ENCODE measurements at places on chromosomes 12 and 14.

- DNase-seq: no peak
These were observed 56.5 kb upstream of the ZFP36L1 start for GRCh38 chr14:68849416-68849815.

GRCh38 chr14:44379292-44379977, 127.6 kb downstream of the FSCB start:
- no peak for DNase-seq

GRCh38 chr14:95156161-95157047, 925 bp downstream of the DICER1 start:
- peak; percentile 35 for DNase-seq

DNA sequence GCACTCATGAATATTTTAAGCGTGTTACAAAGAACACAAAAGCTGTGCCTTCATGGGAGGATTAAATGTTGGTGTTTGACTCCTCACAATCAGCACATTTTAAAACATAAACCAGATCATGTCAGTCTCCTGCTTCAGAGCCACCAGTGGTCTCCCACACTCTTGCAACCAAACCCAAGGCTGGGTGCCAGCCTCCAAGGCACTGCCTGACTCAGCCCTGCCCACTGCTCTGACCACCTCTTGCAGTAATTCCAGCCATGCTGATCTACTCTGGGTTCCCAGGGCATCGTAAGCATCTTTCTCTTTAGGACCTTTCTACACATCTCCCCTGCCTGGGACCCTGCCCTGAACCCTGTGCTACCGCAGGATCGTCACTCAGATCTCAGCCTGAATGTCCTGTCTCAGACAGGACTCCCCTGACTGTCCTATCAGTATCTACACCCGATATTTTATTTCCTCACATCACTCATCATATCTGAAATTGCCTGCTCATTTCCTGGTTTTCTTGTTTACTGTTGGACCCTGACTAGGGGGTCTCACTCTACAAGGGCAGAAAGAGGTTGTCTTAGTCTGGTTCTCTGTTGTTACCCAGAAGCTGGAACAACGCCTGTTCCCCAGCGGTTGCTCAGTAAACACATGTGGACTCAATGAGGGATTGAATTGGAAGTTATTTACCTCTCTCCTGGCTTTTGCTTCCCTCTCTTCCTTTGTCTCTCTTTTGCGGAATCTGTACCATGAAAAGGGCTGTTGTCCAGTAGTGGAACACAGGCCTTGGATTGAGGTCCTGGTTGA, 449.8 kb downstream of the RAD51B start:
- no peak for DNase-seq

DNA sequence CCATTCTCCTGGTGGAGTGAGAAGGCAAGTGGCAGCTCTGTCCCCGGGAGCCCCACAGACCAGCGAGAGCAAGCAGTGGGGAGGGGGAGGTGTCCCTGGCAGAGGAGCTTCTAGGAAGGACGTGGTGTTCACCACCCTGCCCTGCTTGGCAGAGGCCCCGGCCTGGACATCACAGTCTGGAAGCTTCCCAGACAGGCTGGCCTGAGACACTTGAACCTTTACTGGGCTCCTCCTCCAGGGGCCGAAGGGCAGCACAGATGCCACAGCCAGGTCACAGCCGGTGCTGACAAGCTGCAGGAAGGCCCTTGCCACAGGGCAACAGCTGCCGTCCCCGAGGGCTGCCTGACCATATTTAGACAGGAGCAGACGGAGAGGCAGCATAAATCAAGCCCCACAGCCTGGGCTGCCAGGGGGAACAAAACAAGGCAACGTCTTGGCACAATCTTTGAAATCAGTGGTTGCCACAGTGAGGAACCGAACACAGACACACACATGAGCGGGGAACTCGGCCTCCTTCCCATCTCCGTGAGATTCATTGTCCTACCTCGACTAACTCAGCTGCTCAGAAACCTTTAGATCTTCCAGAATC, 28.5 kb downstream of the PRIMA1 start:
- DNase-seq: no peak

DNA sequence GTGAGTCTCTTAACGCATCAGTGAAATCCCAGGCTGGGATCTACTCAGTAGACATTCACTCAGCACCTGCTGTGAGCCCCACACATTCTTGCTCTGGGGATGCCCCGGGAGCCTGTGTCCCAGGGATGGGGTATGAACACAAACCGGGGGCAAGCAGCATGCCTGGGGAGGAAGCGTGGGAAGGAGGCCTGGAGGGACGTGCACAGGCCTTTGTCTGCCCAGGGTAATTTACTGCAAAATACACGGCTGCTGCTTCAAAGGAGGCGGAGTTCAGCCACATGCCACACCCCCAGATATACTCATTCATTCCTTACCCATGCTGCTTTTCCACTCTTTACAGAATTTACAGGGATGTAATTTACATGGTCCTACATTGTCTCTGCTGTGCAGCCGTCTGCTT, 187.8 kb downstream of the ADGRD1 start:
- no peak for DNase-seq

DNA sequence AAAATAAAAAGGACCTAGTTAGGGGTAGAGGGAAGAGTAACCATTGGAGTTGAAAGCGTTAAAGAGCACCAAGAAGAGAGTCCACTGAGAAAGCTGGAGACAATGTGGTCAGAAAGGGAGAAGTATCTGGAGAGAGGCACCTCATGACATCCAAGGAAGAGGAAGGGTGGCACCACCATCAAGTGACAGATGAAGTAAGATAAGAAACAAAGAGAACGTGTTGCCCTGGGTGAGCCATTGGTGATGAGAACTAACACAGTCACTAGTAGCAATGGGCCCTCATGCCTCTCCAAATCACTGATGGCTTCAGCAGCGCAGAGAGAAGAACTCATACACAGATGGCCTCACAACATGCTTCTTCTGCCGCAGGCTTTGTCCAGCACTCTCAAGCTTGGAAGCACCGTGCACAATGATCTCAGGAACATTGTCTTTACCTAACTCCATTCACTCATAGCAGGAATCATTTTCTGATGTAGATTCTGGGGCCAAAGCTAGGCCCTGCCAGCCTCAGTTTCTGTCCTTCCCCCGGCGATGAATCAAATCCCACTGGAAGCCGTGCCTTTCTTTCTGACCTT, 252.9 kb downstream of the DPF3 start:
- no peak for DNase-seq

GRCh38 chr14:78524196-78524595, 354.0 kb downstream of the NRXN3 start:
- DNase-seq: no peak

- DNase-seq: no peak
These were observed 65.4 kb upstream of the AMIGO2 start for GRCh38 chr12:47145188-47145587.

DNA sequence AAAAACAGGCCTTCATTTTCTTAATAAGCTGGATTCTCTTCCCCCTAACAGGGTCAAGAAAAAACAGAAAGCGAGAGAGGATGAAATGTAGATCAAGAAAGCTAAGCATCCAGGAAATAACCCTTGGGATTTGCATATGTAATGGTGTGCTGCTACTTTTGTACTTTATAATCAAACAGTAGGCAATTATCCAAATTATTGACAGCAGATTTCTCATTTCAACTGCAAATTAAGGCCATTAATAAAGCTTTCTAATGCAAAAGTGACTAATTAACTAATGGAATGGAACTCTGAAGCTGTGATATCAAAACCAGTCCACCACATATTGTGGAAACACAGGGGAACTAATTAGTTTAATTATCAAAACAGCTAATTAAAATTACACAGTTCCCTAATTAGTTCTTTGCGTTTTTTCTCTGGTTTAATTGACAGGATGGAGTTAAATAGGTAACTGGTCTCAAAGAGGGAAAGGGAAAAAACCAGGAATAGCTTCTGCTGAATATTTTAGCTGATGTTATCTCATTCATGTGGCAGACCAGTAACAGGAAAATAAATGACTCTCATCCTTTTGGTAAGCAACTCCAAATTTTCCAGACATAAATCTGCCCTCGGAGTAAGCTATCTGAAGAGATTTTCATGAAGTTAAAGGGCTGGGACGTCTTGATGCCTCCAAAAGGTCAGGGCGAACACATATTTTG, 182.7 kb upstream of the LMO3 start:
- DNase-seq: no peak

DNA sequence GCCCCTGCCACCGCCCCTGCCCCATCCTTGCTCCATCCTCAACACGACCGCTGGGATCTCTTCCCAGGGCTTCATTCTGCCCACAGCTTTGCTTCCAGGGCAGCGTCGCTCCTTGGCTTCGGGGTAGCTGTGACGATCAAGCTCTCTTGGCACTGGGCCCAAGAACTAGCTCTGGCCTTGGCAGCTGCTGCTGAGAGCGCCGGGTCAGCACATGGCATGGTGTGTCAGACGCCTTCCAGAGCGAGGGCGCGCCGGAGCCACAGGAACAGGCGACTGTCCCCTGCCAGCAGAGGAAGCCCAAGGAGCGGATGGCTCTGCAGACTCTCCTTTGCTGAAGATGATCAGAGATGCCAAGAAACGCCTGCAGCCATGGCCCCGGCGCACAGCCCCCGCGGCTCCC, 15.9 kb downstream of the RAB35 start:
- DNase-seq: no peak

GRCh38 chr14:62162998-62163589, 400.9 kb downstream of the SNAPC1 start:
- DNase-seq: peak; percentile 28

- DNase-seq: no peak
These were observed 55.6 kb upstream of the MYBPC1 start for GRCh38 chr12:101539148-101539547.

GRCh38 chr14:73695997-73696396, 18.2 kb downstream of the PNMA1 start:
- no peak for DNase-seq

GRCh38 chr14:31084385-31084784, 58.2 kb upstream of the STRN3 start:
- DNase-seq: no peak

DNA sequence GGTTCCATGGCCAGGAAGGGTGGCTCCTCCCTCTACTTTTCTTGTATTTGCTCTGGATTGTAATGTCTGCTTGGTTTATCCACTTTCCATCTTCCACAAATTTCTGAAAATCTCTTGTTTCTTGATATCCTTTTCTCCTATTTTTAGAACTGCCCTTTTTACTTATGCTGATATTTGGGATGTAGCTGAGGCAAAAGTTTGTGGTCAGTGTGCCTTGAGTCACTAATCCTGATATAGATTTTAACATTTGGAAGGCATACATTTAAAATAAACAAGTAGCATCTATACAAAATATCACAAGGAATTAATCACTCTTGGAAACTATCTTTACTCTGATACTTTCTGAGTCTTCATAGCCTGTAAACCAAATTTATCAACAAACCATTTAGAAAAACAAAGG, 11.0 kb downstream of the GRIP1 start:
- DNase-seq: no peak

- no peak for DNase-seq
These were observed 46.2 kb downstream of the TRHDE start for GRCh38 chr12:72318341-72318740.

DNA sequence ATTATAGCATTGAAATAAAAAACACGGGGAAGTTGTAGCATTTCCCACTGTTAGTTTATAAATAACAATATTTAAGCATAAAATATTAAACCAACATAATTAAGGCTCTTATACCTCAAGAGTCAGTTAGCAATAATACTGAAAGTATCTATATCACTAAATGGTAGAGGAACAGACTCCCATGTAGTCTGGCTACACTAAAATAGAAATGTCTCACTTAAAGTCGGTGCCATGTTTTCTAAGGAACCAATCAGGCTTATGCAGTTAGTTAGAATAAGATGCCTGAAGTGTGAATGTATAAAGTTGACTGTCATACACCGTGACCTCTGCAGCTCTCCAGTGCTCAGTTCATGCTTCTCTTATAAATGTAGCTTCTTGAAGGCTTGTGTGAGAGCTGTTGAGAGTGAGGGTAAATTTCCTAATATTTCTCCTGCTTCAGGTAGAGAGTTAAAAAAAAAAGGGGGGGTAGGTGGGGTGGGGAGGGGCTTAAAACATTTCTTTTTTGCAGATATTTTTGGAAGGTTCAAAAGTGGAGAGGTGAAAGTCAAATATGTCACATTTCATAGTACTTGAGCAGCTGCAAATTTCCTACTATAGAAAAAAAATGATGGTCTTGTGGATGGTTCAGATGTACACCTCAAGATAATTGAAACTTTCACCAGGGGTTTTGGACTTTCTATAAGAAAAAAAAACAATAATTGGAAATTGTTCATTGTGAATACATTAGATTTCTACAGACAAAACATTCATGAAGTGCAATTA, 64.5 kb downstream of the PTCSC3 start:
- no peak for DNase-seq

DNA sequence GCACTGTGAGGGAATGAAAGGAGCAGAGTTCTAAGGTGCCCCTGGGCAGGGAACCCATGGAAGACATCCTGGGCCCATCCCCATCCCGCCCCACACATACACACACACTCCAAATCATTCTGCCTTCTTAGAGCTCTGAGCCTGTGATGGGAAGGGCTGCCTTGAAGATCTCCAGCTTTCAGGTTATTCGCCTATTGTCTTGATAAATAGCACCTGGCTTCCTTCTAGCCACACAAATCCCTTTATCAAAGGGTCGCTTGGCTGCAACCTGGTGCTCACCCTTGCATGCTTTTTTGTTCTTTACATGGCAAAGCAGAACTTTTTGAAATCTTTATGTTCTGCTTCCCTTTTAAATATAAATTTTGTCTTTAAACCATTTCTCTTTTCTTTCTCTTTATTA, 112.2 kb upstream of the TMTC1 start:
- no peak for DNase-seq

GRCh38 chr14:31884776-31885379, 192.2 kb upstream of the ARHGAP5 start:
- DNase-seq: no peak

GRCh38 chr14:77889971-77890442, 90.1 kb downstream of the ADCK1 start:
- no peak for DNase-seq

DNA sequence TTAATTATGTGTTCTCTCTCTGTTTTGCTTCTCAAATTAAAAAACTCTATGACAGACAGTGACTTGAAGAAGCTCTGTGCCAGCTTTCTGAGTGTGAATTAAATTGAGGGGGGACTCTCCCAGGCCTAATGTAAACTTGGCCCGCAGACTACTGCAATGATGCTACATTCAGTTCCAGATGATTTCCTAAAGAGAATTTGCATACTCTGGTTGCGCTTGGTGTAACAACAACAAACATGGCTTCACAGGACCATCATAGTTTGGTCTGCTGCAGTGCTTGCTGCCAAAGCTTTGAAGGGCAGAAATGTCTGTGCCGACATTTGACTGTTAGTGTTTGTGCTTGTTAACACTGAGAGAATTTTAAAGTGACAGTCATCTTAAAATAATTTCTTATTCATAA, 25.0 kb downstream of the CFAP54 start:
- no peak for DNase-seq

DNA sequence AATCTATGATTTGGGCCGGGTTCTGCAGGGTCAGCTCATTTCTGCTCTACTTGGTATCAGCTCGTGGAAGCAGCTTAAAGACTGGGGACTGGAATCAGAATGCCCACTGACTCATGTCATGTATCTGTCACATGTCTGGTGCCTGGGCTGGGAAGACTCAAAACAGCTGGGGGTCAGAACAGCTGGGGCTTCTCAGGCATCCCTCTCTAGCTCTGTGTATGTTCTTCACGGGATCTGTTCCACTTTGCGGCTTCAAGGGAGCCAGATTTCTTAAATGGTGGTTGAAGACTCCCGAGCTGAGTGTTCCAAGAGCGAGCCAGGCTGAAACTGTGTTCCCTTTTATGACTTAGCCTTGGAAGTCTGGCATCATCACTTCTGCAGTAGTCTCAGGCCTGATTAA, 11.9 kb downstream of the AEBP2 start:
- no peak for DNase-seq

Data from DND-41 (cell line).